ENCODE measurements at places on chromosomes 6 and 20.

- no peak for DNase-seq
Measured at GRCh38 chr20:41287327-41287726, 30.2 kb downstream of the ZHX3 start.

GRCh38 chr6:159931112-159931511, 37.8 kb upstream of the IGF2R start:
- DNase-seq: no peak

GRCh38 chr6:158605266-158605878, 39.2 kb downstream of the DYNLT1 start:
- peak; percentile 27 for DNase-seq

DNA sequence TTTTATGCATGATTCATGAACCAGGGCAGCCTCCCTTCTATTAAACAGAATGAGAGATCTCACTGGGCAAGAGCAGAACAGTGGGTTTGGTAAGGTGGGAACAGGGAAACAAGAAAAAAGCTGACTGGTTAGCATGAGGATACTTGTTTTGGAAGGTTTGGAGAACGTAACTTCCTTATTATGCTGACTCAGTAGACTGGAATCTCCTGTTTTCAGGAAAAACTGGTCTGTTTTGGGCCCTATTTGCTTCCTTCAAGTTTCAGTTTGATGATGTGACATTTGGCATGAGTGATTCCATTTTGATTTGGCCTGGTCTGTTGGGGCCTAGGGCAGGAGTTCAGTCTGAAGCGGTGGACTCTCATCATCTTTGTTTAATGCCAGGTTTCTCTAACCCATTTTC, 172.0 kb downstream of the MYLK4 start:
- no peak for DNase-seq

DNA sequence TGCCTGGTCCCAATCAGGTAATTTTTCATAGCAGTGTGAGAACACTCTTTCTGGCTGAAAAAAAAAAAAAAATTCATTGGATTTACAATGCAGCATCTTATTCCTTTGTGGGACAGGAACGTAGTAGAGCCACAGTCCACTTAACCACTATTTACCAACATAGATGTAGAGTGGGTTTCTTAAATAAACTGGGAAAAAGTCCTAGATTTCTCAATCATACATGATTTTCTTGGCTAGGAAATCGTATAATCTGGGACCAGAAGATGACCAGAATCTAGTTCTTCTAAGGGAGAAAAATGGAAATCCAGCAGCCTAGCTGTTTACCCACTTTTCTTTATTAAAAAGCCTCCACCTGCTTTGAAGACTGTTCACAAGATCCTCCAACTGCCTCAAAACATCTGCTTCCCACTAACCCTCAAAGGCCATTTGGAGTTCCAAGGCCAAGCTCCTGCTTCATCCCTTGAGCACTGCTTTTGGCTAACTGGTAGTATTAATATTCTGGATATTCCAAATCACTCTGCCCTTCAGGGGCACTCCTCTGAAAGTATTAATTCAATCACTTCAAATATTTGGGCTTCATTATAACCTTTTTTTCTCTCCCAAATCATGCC, 70.4 kb downstream of the FYN start:
- DNase-seq: no peak

GRCh38 chr6:14286144-14286543, 168.6 kb downstream of the CD83 start:
- no peak for DNase-seq

DNA sequence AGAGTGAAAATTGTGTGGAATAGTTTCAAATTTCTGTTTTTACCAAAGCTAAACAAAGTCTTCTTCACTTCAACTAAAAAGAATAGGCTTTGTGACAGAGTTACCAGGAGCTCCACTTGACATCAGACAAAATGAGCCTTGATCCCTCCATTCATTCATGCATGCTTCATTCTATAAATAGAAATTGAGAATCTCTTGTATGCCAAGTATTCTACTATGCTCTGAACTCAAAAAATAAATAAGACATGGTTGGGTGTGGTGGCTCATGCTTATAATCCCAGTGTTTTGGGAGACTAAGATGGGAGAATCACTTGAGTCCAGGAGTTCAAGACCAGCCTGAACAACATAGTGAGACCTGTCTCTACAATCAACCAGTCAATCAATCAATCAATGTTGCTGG, 236.6 kb upstream of the FAM83B start:
- no peak for DNase-seq

All from progenitor cell of endocrine pancreas (in vitro differentiated cells).